ENCODE measurements at places on chromosomes 6 and 20.
A peak's percentile ranks its signal among the peaks of the same experiment; 100 is the strongest.

DNA sequence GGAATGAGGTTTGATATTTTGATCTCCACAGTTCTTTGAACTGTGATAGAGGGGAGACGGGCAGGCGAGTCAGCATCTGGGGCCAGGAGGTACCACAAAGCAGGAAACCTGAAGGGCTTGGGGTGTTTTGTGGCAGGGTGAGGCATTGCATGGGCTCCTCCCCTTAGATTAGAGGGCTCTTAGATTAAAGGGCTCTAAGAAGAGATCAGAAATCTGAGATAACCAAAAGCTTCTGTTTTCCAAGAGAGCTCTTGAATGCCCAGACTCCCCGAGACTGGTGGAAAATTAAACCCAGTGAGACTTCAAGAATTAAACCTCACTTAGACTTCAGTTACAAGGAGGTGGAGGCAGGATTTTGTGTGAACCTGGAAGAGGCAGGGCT is 2.4 kb upstream of the GPX5 start:
- no peak for DNase-seq

GRCh38 chr6:29251736-29252135 is 49.8 kb upstream of the OR14J1 start:
- no peak for DNase-seq

GRCh38 chr6:168247443-168248147 is 72.0 kb downstream of the DACT2 start:
- no peak for DNase-seq

GRCh38 chr6:143575440-143575839 is 63.9 kb upstream of the FUCA2 start:
- peak; percentile 73 for DNase-seq

GRCh38 chr6:80022803-80023202 is 18.4 kb downstream of the TTK start:
- DNase-seq, result peak; percentile 83

DNA sequence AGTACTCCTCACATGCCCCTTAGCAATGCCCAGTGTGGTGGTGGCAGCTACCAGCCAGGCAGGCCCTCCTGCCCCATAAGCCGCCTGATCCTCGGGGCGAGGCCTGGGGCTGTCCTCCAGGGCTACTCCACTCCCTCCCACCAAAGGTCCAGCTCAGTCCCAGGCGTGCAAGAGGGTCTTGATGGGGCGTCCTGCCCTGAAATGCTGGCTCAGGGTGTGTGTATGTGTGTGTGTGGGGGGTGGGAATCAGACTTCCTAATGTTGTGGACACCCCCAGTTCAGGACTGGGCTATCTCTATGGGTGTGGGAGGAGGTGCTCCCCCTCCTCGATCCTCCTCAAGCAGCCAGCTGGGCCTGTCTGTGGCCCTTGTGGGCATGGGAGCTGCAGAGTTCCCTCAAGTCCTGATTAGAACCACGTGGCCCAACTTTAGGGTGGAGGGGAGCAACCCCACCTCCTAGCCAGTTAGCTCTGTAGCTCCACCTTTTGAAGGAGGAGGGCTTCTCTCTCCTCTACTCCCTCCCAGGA is 7.5 kb downstream of the HSPA12B start:
- no peak for DNase-seq
